NCI-H1092 treated with DMSO at 0.1 percent for 48 hours (cell line): ENCODE measurements at places on chromosomes 16 and 17.
A peak's percentile ranks its signal among the peaks of the same experiment; 100 is the strongest.

DNA sequence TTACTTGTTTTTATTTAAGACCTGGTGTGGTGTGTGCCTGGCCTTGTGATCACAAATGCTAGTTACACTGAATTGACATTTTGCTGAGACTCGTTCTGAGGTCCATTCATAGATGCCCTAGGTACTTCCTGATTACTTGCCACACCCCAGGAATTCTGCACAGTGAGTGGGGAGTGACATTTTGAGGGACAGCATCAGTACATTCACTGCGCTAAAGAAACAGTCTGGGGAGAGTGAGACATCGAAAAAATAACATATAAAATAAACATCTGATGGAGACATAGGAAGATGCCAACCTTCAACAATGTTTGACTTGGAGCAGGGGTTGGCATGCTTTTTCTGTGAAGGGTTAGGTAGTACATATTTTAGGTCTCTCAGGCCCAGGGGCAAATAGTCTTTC lies 30.4 kb downstream of the ABCC1 start:
- DNase-seq, result no peak

DNA sequence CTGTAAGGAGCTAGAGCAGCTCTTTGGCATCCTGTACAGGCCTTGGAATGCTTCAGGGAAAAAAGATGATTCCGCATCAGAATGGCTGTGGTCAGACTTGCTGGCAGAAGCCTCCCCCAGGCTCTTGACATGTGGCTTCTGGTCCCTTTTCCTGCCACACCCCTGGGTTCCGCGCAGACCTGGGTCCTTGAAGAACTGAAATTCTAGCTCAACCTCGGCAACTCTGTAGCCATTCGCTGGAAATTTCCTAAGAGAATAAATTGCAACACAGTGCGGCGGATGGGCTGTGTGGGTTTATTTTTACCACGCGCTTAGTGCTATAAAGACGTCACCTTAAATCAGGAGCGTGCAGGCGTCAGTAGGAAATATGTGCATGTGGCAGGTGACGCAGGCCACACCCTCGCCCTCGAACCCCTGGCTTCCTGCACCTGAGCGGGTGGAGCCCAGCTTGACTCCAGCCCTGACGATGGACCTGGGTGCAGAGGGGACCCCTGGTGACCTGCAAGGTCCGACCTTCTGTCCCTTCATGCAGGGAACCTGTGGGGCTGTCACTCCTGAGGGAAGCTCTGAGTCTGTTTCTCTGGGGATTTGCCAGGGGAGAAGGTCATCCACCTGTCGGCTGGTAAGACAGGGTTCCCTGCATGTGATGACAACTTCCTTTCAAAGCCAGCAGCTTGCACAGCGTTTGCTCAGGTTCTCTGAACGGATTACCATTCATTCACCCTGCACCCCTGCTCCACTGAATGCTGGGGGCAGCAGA lies 46.3 kb downstream of the METRNL start:
- DNase-seq, result no peak

DNA sequence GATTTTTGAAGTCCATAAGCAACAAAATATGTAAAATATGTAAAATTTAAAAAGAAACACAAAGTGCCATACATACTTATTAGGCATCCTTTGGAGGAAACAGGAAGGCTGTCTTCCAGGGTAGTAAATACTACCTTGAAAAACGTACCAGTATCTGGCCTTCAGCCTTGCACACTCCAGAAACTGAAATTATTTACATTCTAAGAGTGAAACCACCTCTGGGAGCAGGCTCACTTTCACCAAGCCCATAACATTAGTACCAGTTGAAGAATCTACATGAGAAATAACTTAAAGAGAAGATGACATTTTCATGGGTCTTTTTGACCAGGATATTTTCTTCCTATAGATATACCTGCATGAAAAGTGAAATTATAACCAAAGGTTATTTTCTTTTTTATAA lies 6.4 kb downstream of the KRTAP9-1 start:
- DNase-seq, result no peak

DNA sequence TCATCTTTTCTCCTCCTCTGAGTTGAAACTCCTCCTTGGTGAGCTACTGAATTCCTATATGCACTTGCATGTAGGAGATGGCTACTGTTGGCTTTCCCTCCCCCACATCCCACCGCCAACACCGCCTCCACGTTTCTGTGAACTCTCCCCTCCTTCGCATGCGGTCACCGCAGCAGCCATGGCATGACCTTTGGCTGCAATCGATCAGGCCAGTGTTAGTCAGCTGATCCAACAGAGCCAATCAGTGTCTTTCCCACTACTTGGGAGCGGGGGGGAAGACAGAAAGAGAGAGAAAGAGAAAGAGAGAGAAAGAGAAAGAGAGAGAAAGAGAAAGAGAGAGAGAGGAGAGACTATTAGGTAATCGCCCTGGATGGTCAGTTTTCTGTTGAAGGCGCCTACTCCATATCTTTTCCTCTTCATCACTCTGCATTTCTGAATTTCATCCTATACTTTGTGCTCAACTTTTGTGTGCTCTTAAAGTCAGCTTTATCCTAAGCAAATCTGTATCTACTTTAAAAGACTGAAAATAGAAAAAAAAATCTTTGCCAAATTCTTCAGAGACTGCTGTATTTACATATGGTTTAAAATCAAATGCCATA lies 22.7 kb downstream of the ASGR1 start:
- no peak for DNase-seq

DNA sequence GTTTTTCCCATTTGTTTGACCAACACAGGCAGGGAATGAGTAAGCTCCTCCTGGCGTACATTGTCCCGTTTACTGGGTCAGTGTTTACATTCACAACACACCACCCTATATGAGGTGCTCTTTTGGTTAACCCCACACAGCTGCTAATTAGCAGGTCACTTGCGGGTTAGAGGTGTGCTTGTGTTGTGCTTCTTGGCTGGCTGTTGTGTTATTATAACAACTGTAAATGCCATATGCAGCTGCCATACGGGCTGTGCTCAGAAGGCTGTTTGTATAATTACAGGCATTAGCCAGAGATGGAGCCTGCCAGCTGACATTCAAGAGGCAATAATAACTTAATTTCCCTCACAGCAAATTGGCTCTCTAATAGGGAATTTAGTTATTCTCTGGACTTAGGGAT lies 205.1 kb upstream of the ELAC2 start:
- peak; percentile 86 for DNase-seq

DNA sequence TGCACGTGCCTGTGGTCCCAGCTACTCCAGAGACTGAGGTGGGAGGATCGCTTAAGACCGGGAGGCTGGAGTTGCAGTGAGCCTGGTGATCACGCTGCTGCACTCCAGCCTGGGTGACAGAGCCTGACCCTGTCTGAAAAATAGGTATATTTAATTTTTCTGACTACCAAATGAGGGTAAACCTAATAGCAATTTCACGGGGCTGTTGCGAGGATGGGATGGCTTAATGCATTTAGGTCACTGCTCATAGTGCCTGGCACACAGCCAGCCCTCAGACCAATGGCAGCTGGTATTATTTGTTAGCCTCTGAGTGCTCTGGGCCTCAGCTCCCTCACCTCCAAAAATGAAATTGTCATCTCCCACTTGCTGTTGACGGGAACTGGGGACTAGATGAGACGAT lies 5.9 kb upstream of the CDIP1 start:
- no peak for DNase-seq

- peak; percentile 51 for DNase-seq
Measured at GRCh38 chr16:84065536-84066132, 23.0 kb upstream of the SLC38A8 start.

DNA sequence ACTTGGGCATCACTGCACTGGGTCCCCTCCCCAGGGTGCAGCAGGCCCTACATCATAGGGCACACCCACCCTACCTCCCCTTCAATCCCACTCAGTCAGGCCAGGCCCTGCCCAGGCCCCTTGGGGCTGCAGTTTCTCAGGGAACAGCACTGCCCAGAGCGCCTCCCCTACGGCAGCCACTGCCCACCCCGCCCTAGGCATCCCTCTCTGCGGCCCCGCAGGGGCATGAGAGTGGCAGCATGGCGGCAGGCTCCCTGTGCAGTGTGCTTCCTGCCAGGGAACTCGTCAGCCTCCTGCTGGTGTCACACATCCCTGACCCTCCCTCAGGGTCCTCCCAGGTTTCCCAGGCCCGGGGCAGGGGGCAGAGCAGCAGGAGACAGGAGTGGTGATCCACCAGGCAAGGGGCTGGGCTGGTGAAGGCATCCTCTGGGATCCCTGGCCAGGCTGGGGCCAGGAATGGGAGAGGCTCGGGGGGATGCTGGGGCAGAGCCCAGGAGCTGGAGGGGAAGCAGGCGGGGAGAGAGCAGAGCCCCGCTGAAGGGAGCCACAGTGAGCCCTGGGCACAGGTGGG lies 16.2 kb upstream of the BAHCC1 start:
- no peak for DNase-seq

- DNase-seq, result no peak
Measured at GRCh38 chr17:2994441-2994840, 69.0 kb downstream of the OR1D5 start.

- peak; percentile 47 for DNase-seq
Measured at GRCh38 chr16:82231008-82231787, 61.2 kb upstream of the MPHOSPH6 start.

GRCh38 chr17:82357394-82357793 lies 1.7 kb upstream of the TEX19 start:
- no peak for DNase-seq

DNA sequence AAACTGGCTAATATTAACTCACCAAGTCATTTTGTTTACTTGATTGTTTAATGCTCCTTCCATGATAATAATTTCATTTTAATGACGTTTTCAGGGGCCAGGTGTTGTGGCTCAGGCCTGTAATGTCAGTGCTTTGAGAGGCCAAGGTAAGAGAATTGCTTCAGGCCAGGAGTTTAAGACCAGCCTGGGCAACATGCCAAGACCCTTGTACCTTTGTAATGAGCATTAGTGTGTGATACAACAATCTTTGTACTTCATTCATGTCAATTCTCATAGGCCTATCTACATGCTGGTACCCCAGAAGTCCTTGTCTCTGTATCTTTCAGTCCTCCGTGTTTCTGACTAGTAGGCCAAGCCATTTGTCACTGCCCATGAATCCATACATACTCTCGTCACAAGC lies 296.9 kb downstream of the ZFHX3 start:
- peak; percentile 4 for DNase-seq

- DNase-seq, result no peak
Measured at GRCh38 chr16:15993946-15994665, 44.7 kb downstream of the ABCC1 start.

GRCh38 chr17:81590121-81590520 lies 38.0 kb upstream of the FAAP100 start:
- DNase-seq, result no peak

- DNase-seq, result no peak
Measured at GRCh38 chr17:65545705-65546523, 15.5 kb downstream of the AXIN2 start.

- no peak for DNase-seq
Measured at GRCh38 chr17:16428098-16428882, 12.9 kb downstream of the TRPV2 start.

- DNase-seq, result no peak
Measured at GRCh38 chr16:71406316-71406715, 35.5 kb downstream of the TLE7 start.

- no peak for DNase-seq
Measured at GRCh38 chr17:43718544-43718943, 40.0 kb downstream of the SOST start.

GRCh38 chr16:85975451-85975981 lies 76.6 kb downstream of the IRF8 start:
- no peak for DNase-seq

GRCh38 chr17:73369111-73369521 lies 57.3 kb upstream of the CDC42EP4 start:
- no peak for DNase-seq

GRCh38 chr17:50484386-50485155 lies 5.9 kb downstream of the RSAD1 start:
- DNase-seq, result no peak

DNA sequence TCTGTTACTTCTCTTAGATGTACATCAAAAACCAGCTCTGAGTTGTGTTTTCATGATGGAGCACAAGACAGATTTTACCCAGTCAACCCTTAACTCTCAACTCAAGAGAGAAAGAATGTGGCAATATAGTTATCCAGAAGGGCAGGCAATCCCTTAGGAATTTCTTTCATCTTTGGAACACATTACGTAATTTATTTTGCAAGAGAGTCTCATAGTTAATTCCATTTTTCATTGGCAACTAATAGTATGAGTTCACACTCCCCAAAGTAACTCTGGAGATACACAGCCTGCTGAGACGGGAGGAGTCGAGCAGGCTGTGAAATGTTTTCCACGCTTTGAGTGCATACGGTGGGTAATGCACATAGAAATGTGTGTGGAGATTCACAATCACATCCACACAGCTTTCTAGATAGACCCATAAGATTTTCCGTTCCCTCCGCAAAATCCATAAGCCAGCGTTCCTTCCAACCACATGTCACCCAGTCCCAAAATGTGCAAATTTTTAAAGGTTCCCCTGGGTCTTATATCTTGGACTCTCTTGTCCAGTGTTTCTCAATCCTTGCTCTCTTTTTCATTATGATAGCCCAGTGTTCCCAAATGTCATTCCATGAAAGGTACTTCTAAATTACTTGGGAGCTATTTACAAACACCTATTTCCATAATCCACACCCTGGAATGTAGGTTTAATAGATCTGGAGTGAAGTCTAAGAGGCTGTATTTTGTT lies 8.4 kb upstream of the CDRT4 start:
- no peak for DNase-seq

- DNase-seq, result no peak
Measured at GRCh38 chr17:47628014-47628566, 21.6 kb upstream of the KPNB1 start.

- DNase-seq, result no peak
Measured at GRCh38 chr17:36856222-36856621, 81.1 kb upstream of the LHX1 start.

GRCh38 chr16:88969361-88969831 lies 7.6 kb downstream of the CBFA2T3 start:
- peak; percentile 4 for DNase-seq

DNA sequence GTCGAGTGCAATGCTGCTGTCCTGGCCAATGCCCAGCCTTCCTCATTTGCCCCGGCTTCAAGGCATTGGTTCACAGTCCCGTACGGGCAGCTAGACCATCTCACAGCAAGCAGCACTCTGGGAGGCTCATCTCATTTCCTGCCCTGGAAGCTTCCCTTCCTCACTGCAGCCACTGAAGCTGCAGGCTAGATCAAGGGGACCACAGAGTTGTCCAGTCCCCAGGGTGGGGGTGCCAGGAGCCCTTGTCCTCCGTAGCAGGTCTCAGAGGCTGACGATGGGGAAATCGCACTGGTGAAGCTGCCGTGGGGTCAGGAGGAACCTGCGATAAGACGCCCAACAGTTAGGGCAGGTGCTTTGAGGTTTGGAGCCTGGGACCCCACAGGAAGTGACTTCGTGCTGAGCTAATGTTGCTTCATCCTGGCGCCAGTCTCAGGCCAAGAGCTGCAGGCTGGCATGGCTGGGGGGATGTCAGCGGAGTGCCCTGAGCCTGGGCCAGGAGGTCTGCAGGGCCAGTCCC lies at the start of gene SPNS3:
Gene SPNS3 (plus strand): TSS at position 426 of the 517 bp plus-strand sequence. CDS start 28 bp downstream, at position 454.
- DNase-seq, result no peak
